ENCODE measurements at places on chromosomes 7 and 10.

DNA sequence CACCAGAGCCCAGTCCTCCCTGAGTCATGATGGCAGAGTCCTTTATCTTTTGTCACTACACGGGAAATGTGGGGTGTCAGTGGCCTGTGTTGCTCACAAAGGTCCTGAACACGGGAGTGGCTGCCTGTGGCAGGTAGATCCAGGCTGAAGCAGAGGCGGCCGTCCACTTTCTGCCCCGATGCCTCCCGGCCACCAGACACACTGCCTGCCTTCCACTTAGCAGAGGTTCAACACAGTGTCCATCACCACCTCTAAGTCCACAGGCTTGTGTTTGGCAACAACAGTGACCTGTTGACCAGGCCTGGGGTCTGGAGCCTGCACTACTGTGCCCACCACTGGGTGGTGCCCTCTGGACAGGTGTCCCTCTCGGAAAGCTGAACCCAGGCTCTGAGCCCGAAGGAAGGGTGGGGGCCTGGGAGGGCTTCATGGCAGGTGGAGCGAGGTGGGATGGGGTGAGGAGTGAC lies 49.9 kb upstream of the CAMK2B start:
- DNase-seq = no peak

GRCh38 chr7:102138676-102139075 lies 148.0 kb upstream of the SH2B2 start:
- no peak for DNase-seq

- DNase-seq = no peak
Measured at GRCh38 chr10:22259280-22259679, 41.5 kb upstream of the EBLN1 start.

GRCh38 chr10:73239908-73240307 lies 7.1 kb downstream of the DNAJC9 start:
- no peak for DNase-seq

- no peak for DNase-seq
Measured at GRCh38 chr7:97004247-97005182, 838 bp upstream of the DLX6 start.

DNA sequence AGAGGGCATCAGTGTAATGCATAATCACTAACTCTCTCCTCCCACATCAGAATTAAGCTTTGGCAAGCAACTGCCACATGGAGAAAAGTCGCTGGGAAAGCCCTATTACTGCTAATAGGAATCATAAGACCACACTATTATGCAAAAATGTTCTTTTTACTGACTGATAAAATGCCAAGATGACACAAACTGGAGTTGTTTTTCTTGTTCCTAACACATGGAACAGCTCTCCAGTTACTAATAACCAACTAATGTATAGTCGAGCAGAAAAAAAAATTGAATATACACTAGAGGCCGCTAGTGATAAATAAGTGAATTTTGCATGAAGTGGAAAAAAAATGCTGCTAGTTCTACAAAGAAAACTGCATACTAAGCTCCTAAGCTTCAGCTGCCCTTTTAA lies 165.6 kb downstream of the TPK1 start:
- DNase-seq = no peak

DNA sequence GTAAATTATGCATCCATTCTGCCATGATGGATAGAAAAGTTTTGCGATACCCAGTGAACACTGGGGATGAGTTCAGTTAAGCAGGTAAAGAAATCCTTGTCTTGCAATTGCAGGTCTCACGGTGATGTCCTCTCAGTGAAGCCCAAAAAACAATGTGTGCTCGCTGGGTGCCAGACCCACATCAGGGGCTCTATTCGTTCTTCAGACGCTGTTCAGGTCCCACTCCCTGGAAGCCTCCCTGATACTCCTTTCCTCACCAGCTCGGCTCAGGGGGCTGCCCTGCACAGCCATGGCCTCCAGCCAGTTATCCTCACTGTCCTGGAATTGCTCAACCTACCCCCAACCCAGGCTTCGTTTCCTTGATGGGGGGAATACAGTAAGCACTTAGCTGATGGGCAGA lies 323.5 kb downstream of the ADARB2 start:
- no peak for DNase-seq

GRCh38 chr7:42692621-42693020 lies 219.2 kb downstream of the C7orf25 start:
- DNase-seq = no peak

- DNase-seq = no peak
Measured at GRCh38 chr10:121831777-121832176, 96.1 kb downstream of the ATE1 start.

- no peak for DNase-seq
Measured at GRCh38 chr7:70805360-70805759, 326.6 kb upstream of the GALNT17 start.

GRCh38 chr7:126937171-126937570 lies 315.6 kb downstream of the GRM8 start:
- no peak for DNase-seq

- peak; percentile 1 for DNase-seq
Measured at GRCh38 chr7:139511315-139511714, 12.2 kb upstream of the CLEC2L start.

DNA sequence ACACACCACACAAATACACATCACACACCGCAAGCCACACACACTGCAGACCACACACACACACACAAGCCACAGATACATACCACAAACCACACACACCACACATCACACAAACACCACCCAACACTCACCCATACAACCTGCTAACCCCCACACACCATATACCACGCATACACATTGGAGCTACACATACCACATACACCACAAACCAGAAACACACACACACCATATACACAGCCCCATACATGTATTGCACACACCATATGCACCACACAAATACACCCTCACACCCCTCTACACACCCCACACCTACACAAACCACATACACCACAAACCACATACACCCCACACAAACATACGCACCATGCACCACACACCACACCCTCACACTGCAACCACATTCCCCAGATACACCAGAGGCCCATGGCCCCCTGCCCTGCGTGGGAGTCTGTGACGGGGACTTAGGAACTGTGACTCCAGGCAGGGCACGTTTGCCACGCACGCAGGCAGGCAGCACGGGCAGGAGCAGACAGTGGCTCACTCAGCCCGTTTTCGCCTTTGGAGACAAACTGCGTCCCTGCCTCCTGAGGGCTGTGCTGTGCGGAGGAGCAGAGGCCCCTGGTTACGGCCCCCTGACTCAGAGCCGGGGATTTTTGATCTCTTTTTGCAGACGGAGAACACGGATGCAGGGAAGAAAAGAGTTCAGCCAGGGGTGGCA lies 52.6 kb downstream of the TMEM209 start:
- DNase-seq = no peak

DNA sequence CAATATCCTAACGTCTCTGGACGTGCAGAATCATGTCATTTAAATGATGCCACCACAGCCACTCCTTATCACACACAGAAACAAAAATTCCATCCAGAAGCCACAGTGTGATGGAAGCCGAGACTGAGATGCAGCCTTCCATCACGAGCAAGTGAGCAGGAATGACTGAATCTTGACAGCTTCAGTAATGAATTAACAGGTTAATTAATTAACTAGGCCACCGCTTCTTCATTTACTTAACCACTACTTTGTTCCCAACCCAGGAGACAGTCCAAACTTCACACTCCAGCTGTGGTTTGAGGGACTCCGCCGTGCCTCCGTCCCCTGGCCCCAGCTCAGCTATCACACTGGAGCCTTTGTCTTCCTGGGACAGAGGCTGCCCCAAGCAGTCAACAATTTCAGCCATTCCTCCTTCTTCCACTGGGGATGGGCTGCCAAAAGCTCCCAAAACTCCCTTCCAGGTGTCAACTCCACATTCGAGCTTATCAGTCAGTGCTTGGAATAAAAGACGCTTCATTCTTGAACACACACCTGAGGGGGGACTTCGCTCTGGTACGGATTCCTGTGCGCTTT lies 65.9 kb downstream of the FGFR2 start:
- no peak for DNase-seq

- no peak for DNase-seq
Measured at GRCh38 chr10:47218803-47219202, 81.2 kb upstream of the GDF10 start.

GRCh38 chr7:51732951-51733350 lies 416.3 kb upstream of the COBL start:
- DNase-seq = no peak

GRCh38 chr7:98418636-98419315 lies 17.9 kb upstream of the BAIAP2L1 start:
- no peak for DNase-seq

- DNase-seq = no peak
Measured at GRCh38 chr7:133570321-133570720, 317.4 kb downstream of the EXOC4 start.

DNA sequence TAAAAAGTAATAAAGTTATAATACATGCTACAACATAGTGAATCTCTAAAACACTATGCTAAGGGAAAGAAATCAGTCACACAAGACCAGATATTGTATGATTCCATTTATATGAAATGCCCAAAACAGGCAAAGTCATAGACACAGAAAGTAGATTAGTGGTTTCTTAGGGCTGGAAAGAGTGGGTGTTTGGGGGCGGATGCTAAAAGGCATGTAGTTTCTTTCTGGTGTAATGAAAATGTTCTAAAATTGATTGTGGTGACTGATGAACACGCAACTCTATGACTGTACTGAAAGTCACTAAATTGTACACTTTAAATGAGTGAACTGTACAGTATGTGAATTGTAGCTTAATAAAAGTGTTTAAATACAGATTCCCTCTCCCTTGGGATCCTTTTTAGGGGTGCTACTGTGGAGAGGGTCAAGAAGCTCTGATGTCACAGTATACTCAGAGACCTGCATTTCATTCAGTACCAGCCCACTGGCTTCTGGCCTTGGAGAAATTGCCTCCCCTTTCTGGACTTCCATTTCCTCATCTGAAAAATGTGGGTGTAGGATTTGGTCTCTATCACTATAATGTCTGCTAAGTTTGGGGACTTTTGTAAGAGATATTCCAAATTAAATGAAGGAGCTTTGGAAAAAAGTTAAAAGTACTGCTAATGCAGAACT lies 46.4 kb downstream of the AOAH start:
- no peak for DNase-seq

GRCh38 chr7:96045919-96046318 lies 273.6 kb downstream of the DYNC1I1 start:
- DNase-seq = no peak

GRCh38 chr10:28200775-28201174 lies 102.1 kb downstream of the MPP7 start:
- no peak for DNase-seq

- DNase-seq = peak; percentile 84
Measured at GRCh38 chr7:132614428-132615318, 38.4 kb upstream of the PLXNA4 start.

DNA sequence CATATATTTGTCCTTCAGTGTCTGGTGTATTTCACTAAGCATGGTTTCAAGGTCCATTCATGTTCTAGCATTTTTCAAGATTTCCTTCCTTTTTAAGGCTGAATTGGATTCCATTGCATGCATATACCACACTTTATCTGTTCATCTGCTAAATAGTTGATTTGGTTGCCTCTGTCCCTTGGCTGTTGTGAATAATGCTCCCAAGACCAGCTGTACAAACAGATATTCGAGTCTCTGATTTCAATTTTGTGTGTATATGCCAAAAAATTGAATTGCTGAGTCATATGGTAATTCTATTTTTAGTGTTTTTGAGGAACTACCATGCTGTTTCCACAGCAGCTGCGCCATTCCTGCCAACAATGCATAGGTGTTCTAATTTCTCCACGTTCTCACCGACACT lies 216.4 kb downstream of the NRG3 start:
- DNase-seq = no peak

DNA sequence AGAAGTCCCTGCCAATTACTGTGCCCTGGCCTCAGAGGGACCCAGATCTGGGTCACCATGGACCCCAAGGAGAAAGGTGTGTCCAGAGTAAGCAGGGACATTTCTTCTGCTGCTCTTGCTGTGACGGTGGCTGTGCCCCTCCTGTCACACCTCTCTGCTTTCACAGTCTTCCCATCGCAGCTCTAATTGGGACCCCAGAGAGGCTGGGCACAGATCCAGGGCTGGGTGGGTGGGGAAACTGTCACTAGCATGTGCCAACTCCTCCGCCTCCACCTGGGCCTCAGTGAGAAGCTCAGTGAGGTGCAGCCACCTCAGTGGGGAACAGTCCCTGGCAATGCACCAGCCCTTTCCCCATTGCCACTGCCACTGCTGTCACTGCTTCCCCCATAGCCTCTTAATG lies 37.3 kb upstream of the ADCYAP1R1 start:
- no peak for DNase-seq

GRCh38 chr10:77594471-77594783 lies 43.2 kb downstream of the KCNMA1 start:
- no peak for DNase-seq

Data from posterior vena cava (tissue), 2 donors.